ENCODE measurements at places on chromosomes 2 and 18. TPM values are rescaled to one million over a fixed set of nuclear protein-coding genes. Genes with fewer than 3 reads are reported as not detected.

IL37 gene
- total RNA-seq, result not detected

OBSL1 gene
- total RNA-seq, result 203 TPM

BCL11A gene
- total RNA-seq, result 24.8 TPM

FEV gene
- total RNA-seq, result not detected

RHOB gene
- total RNA-seq, result 223 TPM

POTEC gene
- not detected for total RNA-seq

UGT1A3 gene
- total RNA-seq, result not detected

NAT8 gene
- total RNA-seq, result not detected

IFIH1 gene
- total RNA-seq, result 4.8 TPM

CABYR gene
- not detected for total RNA-seq

C2orf15 gene
- total RNA-seq, result 0.23 TPM

VAMP8 gene
- 14.8 TPM for total RNA-seq

AKAIN1 gene
- not detected for total RNA-seq

MARCHF4 gene
- not detected for total RNA-seq

FABP1 gene
- not detected for total RNA-seq

MYO5B gene
- total RNA-seq, result 0.99 TPM
